IMR-90 (cell line): ENCODE measurements at places on chromosomes 6 and 20. TPM values are rescaled to one million over a fixed set of nuclear protein-coding genes. Genes with fewer than 3 reads are reported as not detected.

GRCh38 chr20:38534756-38535155, 46.2 kb upstream of the ADIG start:
- DNase-seq = no peak

DNA sequence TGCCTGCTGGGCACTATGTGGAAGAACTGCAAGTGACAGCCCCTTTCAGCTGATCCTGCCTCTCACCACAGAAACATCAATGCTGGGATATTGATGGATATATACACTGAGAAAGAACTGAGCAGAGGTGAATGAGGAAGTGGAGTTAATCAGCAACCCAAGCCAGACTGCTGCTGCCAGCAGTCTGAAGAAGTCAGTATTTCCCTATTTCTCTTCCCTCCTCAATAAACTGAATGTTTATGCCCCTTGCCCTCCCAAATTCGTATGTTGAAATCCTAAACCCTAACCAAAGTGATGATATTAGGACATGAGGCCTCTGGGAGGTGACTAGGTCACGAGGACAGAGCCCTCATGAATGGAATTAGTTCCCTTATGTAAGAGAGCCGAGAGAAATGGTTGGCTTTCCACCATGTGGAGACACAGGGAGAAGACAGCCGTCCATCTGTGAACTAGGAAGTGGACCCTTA, 76.3 kb downstream of the CDK19 start:
- DNase-seq = no peak

Gene SLC2A10
- polyA plus RNA-seq = 22.0 TPM in 2 replicates

Gene ZKSCAN3
- 2.1 and 3.7 TPM in 2 replicates for polyA plus RNA-seq
